ENCODE measurements at places on chromosomes 12 and 14.

DNA sequence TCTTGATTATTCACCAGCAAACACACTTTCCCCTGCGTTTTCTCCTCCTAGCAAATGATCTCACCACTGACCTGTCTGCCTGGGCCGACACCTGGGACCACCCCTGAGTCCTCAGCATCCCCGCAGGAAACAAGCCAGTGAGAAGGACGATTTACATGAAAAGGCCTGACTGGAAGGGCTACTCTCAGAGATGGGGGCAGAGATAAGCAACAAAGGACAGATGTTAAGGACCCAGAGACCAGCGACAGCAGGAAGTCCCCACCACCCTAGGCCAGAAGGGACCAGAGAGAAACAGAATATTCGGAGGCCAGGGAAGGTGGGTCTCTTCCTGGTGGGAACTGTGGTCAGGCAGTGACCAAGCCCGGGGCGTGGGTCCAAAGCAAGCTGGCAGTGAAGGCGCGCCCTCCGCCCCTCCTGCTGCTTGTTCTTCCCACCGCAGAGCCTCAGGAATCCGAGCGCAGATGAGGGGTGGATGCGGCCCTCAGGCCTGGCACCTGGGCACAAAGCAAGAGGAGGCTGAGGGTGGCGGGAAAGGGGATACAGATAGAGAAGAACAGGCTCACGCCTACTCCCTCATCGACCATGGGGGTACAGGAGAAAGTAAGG is 55.8 kb downstream of the STX2 start:
- no peak for DNase-seq

GRCh38 chr12:23221066-23221465 is 596.1 kb downstream of the ETNK1 start:
- DNase-seq, result peak; percentile 19

- DNase-seq, result no peak
Measured at GRCh38 chr14:96635850-96636249, 133.7 kb downstream of the PAPOLA start.

DNA sequence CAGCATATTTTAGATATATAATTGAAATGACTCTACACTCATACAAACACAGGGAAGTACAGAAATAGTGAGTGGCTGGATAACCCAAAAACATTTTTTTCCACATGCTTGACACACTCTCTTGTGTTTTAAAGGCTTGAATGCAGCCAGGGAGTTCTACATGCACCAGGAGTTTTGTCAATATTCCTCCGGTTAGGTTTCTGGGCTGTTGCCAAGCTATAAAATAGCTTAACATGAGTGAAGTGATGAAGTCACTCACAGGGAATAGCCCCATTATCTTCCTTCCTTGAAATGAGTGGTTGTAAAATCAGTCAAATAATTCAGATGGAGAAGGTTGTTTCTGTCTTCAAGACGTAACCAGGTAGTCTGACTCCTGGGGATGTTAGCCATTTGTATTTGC is 582.7 kb downstream of the SLC6A15 start:
- DNase-seq, result no peak

DNA sequence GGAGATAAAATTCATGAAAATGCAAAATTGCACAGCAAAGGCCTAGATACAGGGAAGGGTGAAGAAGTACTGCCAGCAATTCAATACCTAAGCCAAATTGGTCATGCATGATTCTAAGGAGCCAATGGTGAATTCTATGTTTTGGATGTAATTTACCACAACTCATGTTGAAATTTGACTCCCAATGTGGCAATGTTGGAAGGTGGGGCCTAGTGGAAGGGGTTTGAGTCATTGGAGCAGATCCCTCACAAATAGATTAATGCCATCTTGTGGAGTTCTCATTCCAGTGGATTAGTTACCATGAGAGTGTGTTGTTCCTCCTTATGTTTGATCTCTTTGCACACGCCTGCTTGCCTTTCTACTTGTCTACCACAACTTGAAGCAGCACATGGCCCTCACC is 194.0 kb upstream of the ALG10 start:
- DNase-seq, result no peak

GRCh38 chr12:44626883-44627282 is 249.2 kb downstream of the NELL2 start:
- DNase-seq, result no peak

DNA sequence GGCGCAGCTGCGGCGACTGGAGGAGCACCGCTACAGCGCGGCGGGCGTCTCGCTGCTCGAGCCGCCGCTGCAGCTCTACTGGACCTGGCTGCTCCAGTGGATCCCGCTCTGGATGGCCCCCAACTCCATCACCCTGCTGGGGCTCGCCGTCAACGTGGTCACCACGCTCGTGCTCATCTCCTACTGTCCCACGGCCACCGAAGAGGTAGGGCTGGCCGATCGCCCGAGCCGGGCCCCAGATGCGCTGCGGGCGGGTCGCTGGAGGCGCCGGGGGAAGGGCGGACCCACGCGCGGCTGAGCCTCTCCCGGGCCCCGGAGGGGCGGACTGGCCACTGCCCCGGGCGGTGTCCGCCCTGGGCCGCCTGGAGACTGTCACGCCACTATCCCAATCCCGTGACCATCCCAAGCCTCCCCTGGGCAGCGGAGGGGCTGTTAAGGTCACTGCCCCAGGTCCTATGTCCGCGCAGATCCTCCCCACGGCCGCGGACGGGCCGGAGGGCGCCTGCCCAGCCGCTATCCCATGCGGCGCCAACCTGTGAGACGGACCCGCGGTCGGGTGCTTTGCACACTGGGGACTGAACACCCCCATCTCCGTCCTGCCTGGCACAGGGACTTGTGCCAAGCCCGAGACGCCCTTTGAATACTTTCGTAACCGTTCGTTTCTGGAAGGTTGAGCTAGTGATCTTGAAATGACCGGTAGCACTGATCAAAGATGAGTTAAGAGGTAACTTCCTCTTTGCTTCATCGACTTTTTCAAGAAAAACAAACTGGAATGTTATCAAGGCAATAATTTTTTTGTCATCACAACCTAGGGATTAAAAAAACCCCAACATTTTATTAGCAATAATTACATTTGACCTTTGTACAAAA is 725 bp downstream of the CHPT1 start:
- DNase-seq, result peak; percentile 38

- peak; percentile 43 for DNase-seq
Measured at GRCh38 chr12:9881246-9881645, at the start of gene KLRF2. TSS of gene KLRF2 (plus strand) at chr12:9881489. CDS start at chr12:9881596, 107 bp downstream.

- DNase-seq, result no peak
Measured at GRCh38 chr12:45490232-45490881, 239.1 kb upstream of the ARID2 start.

GRCh38 chr12:19760611-19761010 is 321.3 kb downstream of the AEBP2 start:
- no peak for DNase-seq

- DNase-seq, result no peak
Measured at GRCh38 chr14:67963545-67963944, 144.0 kb downstream of the RAD51B start.

DNA sequence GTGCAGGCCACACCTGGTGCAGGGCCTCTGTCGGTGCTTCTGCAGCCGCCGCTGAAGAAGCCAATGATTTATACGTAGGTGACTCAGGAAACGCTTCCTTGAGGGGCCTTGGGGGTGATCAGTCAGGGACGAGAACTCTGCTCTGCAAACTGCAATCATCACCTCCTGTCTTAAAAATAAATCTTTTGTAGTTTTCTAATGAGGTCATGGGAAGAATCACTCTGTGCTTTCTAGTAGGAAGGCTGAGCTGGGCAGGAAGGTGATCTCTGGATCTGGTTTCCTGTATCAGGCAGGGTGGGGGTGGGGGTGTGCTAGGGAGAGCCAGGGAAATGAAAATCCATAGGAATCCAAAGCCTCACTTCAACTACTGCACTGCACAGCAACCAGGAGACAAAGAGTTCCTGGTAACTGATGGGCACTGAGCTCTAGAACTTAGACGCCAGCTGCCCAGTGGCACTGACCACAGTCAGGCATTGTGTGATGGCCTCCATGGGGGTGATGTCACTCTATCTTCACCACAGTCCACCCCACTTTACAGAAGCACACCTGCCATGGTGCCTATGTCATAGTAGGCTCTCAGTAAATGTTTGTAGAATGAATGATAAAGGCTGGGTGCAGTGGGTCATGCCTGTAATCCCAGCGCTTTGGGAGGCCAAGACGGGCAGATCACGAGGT is 292.4 kb upstream of the PWP1 start:
- no peak for DNase-seq

DNA sequence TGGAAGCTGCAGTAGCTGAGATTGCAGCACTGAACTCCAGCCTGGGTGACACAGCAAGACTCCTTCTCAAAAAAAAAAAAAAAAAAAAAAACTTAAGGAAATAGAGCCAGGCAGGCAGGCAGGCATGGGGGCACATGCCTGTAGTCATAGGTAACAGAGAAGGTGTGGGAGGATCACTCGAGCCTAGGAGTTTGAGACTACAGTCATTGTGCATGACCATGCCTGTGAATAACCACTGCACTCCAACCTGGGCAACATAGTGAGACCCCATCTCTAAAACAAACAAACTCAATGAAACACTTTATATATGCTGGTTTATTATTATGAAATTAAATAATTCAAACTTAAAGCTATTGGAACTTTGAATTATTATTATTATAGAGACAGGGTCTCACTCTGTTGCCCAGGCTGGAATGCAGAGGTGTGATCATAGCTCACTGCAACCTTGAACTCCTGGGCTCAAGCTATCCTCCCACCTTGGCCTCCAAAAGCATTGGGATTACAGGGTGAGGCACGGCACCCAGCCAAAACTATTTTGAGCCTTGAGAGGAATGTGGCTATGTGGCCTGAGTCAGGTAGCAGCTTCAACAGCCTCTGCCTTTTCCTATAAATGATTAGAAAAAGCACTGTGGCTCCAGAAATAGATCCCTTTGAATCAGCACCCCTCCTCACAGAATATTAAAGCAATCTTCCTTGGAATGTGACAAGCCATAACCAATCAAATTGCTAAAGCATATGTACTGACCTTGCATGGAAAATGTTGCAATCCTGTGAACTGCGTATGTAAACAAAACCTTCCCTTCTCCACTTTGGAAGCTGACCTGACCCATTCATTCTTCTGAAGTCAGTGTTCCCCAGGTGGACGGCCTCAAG is 34.7 kb upstream of the YY1 start:
- DNase-seq, result no peak

- DNase-seq, result no peak
Measured at GRCh38 chr12:101002696-101003419, 207.2 kb downstream of the SLC5A8 start.

DNA sequence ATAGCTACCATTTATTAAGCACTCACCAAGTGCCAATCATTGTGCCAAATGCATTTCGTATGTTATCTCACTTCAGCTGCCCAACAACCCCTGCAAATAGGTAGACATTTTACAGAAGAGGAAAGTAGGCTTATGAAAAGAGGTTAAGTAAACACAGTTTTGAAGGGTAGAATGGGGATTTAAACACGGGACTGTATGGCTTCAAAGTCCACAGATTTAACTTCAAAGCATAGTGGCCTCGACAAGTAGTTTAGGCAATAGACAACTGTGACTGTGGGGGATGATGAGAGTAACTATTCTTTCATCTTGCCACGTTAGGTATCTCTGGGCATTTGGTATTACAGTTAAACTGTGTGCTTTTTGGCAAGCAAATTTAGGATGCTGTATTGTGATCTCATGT is 266.8 kb upstream of the SRRM4 start:
- DNase-seq, result no peak

DNA sequence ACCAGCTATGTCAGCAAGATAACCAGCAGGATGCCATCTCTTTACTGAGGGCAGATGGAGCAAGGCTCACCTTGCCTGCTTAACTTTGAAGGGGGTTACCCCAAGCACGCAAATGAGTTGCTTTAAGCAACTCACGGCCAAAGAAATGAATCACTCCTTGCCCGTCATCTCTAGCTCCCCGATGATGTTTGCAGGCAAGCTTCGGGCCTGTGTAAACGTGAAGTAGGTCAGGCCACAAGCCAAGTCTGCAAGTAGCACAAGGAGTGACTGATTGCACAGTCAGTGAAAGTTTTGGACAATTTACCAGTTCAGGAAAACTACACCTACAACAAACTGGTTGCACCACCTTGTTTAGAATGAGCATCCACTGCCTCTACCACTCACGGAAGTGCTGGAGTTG is 699.7 kb upstream of the TBX3 start:
- DNase-seq, result no peak

- DNase-seq, result no peak
Measured at GRCh38 chr12:52585946-52586345, 12.3 kb upstream of the KRT74 start.

- DNase-seq, result no peak
Measured at GRCh38 chr12:95674631-95675030, 115.9 kb downstream of the NTN4 start.

GRCh38 chr14:72942934-72943333 is 16.7 kb downstream of the DCAF4 start:
- no peak for DNase-seq

GRCh38 chr12:28937196-28937595 is 211.9 kb upstream of the FAR2 start:
- DNase-seq, result no peak

DNA sequence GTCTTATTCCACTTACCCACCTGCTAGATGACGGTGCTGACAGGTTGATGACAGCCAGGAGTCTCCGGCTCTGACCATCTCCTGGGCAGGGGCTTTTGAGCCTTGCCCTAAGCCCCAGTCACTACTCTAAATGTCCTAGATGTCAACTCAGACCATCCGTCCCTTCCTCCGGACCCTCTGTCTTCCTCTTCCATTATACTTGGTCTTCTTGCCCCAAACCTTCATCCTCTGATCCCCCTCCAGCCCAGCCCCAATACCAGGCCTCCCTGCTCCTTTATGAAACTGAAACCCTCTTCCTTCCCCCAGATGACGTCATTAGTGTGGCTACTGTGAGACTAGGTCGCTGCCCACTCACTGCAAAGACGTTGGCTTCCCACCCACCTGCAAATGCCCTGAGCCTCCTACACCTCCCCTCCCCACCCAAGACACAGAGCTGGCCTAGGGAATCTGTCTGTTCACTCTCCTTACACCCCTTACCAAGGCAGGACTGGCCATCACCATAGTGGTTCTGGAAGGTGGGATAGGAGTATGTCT is 10.1 kb downstream of the KRT71 start:
- DNase-seq, result no peak

GRCh38 chr12:119036878-119037825 is 55.8 kb downstream of the SRRM4 start:
- DNase-seq, result peak; percentile 18

GRCh38 chr14:34782031-34782430 is 67.6 kb upstream of the CFL2 start:
- DNase-seq, result no peak

DNA sequence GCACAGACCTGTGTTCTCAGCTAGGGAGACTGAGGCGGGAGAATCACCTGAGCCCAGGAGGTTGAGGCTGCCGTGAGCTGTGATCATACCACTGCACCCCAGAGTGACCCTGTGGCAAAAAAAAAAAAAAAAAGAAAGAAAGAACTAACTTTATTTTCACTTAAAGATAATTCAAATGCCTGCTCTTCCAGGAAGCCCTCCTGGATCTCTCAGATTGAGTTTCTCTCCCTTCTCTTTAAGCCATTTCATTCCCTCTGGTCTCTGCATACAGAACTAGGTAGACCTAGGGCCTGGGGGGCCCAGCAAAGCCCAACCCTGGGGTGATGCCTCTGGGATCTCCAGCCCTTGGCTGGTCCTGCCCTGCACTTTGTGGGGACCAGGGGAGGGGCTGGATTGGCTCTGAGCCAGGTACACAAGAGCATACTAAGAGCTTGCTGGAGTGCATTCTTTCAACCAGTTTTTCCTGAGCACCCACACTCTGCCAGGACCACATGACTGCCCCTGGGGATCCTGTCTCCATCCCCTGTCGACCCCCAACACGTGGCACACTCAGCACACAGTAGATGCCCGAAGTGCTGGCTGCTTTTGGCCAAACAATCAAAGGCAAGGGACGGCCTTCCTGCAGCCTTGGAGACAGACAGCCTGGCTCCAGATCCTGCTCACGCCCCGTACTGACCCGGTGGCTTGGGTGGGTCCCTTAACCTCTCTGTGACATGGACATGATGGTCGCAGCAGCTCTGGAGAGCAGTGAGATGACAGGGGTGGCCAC is 52.7 kb downstream of the CYP46A1 start:
- no peak for DNase-seq

Data from MM.1S (cell line).